Pancreas (tissue), 10 donors: ENCODE measurements at places on chromosomes 4 and X. TPM values are rescaled to one million over a fixed set of nuclear protein-coding genes. Genes with fewer than 3 reads are reported as not detected.

- no peak for DNase-seq
These were observed 280.8 kb upstream of the ZCCHC13 start for GRCh38 chrX:74023203-74023602.

DNA sequence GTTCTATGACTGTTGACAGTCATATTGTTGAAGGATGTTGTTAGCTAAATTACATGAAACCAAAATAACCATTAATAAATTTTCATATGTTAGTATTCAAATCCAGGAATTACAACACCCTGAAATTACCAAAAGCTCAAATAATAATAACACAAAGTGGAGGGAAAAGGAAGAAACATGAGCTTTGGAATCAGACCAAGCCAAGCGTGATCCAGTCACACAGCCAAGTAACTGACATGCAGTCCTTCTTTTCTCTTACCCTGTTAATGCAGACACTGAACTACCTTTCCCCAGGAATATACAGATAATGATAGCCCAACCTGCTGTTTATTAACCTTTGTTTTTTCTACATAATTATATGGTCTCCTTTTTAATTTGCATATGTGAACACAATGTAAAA is 130.2 kb downstream of the HS3ST1 start:
- no peak for DNase-seq

DNA sequence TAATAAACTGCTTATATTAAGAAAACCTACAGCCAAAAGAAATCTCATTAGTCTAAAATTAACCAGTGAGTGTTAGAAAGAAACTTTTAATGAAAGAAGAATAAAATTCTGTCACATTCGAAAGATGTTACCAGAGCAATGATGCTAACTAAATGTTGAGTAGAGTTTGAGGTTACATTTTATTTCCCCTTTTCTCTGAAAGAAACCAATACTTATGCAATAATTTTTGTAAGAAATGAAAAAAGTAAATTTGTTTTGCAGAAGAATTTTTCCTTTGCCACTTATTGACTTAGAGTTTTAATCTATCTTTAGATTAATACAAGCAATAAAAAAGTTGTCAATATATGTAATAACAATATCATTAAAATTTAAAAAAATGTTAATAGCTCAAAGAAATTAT is 574.0 kb upstream of the GALNTL6 start:
- no peak for DNase-seq

Gene SAGE1
- not detected for total RNA-seq

Gene SPANXB1
- not detected for total RNA-seq
